ENCODE measurements at places on chromosomes 16 and 17. TPM values are rescaled to one million over a fixed set of nuclear protein-coding genes. Genes with fewer than 3 reads are reported as not detected.

GRCh38 chr17:34637548-34638525, 58.5 kb downstream of the TMEM132E start:
- peak; percentile 66 for DNase-seq

- no peak for DNase-seq
These were observed 43.0 kb upstream of the CDH8 start for GRCh38 chr16:62079236-62079635.

DNA sequence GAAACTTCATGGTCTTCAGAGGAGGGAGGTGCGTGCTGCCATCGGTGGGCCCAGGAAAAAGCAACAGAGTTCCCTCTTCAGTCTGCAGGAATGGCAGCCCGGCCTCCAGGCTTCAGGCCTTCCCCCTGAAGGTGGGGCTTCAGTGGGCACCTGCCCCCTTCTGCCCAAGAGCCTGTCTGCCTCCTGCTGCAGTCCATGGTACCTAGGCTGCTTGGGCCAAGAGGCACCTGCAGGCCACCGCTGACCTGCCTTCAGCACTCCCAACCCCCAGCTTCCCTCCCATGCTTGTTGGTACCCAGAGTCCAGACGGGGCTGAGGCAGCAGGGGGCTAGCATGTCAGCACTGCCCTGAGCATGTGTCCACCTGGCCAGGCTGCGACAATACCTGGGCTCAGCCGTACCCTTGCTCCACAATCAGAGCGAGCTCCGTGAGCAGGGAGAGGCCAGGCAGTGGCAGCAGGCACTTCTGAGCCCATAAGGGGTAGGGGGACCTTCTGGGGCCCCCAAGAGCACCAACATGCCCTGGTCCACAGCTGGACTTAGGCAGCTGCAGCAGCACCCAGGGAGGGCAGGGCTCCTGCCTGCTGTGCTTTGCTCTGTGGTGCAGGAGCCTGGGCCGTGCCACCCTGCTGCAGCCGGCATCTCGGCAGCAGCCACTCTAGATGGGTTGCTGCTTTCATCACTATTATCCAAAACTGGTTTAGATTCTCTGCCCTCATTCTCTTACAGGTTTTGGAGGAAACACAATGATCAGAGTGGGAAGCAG, 77.2 kb upstream of the AKTIP start:
- no peak for DNase-seq

Gene CNTD1
- 1.4 TPM for total RNA-seq

- no peak for DNase-seq
These were observed 47.4 kb downstream of the PECAM1 start for GRCh38 chr17:64343071-64343774.

- no peak for DNase-seq
These were observed 16.5 kb upstream of the ST6GALNAC1 start for GRCh38 chr17:76659928-76660655.

Gene KIF2B
- total RNA-seq, result 4.8 TPM

- no peak for DNase-seq
These were observed 26.9 kb downstream of the ADCY9 start for GRCh38 chr16:4089251-4089810.

Gene USP32
- 21.8 TPM for total RNA-seq

Gene PRR11
- total RNA-seq, result 2.5 TPM

Gene HSD17B2
- 1.0 TPM for total RNA-seq

GRCh38 chr16:4591191-4591590, 23.5 kb downstream of the UBALD1 start:
- DNase-seq, result no peak

GRCh38 chr16:52099382-52099781, 447.6 kb downstream of the TOX3 start:
- DNase-seq, result no peak

DNA sequence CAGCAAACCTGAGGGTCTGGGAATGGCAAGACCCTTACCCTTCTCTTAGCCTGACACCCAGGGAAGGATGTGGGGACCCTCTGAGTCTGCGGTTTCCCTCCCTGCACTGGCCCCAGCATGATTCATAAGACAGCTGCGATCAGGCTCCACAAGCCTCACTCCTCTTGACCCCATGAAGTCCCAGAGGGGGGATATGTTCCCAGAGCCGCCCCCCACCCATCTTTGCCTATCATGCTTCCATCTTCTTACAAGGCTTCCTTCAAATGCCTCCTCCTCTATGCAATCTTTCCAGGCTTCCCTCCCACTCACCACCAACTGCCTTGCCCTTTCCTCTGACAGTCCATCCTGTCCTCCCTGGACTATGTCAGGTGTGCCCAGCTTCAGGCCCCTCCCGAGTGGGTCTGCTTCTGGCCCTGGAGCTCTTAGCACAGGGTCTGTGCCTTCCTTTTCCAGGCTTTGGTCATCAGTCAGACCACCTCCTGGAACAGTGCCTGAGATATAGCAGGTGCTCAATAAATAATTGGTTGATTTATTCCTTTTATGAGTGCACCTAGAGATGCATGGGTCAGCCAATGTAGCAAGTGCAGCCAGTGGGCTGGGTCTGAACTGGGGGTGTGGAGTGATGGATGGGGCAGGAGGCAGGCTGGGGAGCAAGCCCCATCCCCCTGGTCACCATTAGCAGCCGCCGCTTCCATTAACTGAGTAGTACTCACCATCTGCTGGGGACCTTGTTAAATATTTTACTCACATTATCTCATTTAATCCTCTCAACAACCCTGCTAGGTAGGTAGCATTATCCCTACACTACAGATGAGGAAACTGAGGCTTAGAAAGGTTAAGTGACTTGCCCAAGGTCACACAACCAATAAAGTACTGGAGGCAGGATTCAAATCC, 8.4 kb downstream of the DLX3 start:
- no peak for DNase-seq

GRCh38 chr17:2433696-2434095, 32.8 kb upstream of the MNT start:
- no peak for DNase-seq

DNA sequence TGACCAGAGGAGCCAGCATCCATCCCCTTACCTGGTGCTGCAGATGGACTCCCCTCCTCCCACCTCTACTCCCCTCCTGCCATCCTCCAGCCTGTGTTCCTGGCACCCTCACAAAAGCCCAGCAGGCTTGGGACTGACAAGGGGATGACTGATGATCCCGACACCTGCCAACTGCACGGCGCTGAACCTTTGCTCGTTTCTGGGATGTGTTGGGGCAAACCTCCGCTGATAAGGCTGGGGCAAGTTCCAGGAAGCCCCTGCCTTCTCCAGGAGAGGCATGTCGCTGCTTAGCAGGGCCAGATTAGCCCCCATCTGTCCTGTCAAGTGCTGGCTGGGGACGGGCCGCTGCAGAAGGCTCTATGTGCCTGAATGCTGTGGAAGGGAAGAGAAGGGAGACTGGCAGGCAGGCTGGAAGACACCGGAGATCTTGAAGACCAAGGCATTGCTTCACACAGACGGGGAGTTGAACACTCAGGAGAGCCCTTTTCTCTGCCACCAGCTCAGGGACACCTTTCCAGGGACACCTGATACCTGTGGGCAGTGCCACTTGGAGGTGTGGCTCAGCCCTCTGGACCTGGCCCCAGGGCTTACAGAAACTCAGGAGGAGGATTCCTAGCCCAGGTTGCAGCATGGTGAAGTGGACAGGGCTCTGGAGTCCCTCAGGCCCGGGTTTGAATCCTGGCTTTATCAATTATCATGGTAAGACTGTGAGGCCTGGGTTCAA, 973 bp upstream of the KRT15 start:
- DNase-seq, result peak; percentile 73

- peak; percentile 92 for DNase-seq
These were observed 54.7 kb upstream of the FASN start for GRCh38 chr17:82152556-82153294.

DNA sequence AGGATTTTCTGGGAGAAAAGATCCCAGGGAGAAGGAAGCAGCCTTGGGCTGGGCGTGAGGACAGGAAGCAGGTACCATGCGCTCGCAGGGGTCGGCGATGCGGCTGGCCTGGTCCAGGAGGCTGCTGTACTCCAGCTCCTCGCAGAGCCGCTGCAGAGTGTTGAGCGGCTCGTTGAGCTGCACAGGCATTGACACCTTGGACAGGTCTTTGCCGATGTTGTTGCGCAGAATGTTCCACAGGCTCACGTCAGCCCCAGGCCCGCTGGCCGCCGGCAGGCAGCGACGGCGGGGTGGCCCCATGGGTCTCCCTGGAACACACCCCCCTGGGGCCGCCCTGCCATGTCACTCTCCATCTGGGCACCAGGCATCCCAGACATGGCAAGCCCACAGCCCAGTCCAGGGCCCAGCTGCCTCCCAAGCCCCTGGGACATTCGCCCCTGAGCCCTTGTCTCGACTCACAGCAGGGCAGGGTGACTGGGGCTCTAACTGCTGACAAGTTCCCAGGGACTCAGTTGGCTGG, 8.0 kb downstream of the OSBPL7 start:
- no peak for DNase-seq

DNA sequence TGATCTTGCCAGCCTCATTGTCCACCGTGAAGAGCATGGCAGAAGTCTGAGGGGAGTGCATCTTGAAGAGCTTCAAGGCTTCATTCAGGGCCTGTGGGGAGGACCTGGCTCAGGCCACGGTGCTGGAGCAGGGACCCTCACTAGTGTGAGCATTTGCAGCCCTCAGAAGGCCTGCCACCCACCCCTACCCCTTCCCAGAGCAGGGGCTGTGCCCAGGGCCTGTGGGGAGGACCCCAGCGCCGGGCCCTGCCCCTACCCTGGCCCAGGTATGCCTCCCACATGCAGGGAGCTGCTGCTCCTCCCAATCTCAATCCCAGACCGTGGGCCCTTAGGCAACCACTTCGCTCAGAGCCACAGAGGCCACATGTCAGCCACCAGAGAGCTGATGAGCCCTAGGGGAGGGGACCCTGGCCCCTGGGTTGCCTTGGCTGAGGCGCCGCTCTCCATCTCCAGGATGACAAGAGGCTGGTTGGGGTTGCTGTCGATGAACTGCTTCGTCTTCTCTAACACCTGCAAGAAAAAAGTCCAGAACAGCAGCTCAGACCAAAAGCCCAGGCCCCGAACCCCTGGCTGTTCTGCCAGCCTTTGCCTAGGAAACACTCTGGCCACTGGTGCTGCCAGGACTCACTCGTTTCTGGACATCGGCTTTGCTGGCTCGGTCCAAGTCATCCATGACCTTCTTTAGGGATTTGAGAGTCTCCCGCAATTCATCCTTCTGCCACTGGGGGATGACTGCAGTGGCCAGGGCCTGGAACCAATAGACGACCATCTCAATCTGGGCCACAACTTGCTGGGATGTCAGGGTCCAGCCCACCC, 1.8 kb upstream of the EXOSC6 start:
- DNase-seq, result no peak

- peak; percentile 59 for DNase-seq
These were observed at the start of gene TNFSF12 for GRCh38 chr17:7548585-7549400. TNFSF12 (plus strand) TSS chr17:7549058; CDS start chr17:7549154, 96 bp downstream.

DNA sequence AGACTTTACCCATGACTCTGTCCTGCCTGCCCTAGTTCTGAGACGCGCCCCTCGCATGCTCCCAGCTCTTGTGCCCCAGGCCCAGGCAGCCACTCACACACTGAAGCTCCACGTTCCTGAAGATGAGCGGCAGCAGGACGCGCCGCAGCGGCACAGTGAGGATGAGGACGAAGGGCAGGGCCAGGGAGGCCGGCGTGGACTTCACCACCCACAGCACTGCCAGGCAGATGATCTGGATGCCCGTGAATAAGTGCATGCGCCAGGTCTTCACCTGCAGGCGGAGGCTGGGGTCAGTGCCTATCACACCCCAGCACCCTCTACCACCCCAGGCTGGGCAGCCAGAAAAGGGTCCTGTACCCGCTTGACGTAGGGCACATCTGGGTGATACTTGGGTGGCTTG, 16.9 kb downstream of the SLC4A1 start:
- DNase-seq, result no peak

Gene PRKCB
- 2.9 TPM for total RNA-seq

Gene NTHL1
- 24.9 TPM for total RNA-seq

DNA sequence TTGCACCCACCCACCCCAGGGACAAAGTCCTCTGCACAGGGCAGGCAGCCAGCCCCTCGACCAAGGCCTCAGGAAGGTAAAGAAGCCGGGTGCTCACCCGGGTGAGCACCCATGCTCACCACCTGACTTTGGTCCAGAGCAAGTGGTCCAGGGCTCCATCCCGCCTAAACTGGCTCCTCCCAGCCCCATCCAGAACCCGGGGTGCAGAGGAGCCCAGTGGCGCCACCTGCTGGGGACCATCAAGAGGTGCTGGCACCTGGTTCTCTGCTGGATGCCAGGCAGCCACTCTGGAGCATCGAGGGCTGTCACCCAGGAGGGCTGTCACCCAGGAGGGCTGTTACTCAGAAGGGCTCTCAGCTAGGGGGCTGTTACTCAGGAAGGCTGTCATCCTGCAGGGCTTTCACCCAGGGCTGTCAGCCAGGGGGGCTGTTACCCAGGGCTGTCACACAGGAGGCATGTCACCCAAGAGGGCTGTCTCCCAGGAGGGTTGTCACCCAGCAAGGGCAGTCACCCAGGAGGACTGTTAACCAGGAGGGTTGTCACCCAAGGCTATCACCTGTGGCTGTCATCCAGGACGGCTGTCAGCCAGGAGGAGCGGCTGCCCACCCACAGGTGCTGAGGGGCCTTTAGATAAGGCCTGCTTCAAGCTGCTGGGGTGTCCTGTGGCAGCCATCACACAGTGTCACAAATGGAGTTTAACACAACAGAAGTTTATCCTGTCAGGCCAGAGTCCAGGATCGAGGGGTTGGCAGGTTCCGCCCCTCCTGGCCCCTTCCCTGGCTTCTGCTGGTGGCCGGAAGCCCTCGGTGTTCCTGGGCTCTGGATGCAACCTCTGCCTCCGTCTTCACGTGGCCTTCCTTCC, 98.5 kb downstream of the TNFRSF13B start:
- DNase-seq, result no peak

- no peak for DNase-seq
These were observed 327.0 kb downstream of the FOXL1 start for GRCh38 chr16:86905302-86905701.

GRCh38 chr17:73343168-73343634, 31.4 kb upstream of the CDC42EP4 start:
- DNase-seq, result no peak

- no peak for DNase-seq
These were observed 209.9 kb downstream of the PRKCB start for GRCh38 chr16:24045641-24046040.

GRCh38 chr17:7014995-7015958, 2.9 kb downstream of the RNASEK start:
- DNase-seq, result no peak

DNA sequence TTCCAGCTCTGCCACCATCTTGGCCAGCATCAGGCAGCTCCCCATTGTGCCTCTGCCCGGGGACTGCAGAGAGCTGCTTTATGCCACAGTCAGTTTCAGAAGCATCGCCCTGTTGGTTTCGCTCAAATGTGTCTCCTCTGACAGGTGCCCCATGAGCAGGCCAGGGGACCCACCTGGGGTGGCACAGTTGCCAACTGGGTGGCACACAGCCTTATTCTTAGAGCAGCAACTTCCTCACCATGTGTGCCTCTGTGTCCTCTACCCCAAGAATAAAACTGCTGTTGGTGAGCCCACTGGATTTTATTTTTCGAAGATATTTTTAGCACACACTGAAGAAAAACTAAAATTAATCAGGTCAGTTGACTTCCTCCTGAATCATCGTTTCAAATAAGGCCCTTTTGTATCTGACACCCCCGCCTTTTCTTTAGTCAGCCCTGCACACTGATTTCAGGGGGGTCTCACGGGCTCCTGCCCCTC, 44.9 kb upstream of the CACNG5 start:
- DNase-seq, result no peak

Gene RDM1
- total RNA-seq, result 2.4 TPM
